Keratinocyte (primary cell): ENCODE measurements at places on chromosomes 11 and 22. TPM values are rescaled to one million over a fixed set of nuclear protein-coding genes. Genes with fewer than 3 reads are reported as not detected.

Gene FAM111B
- polyA plus RNA-seq: 0.54 to 5.3 TPM (median 4.9 TPM) in 3 replicates

Gene BRSK2
- polyA plus RNA-seq: 0.09 to 0.85 TPM (median 0.20 TPM) in 3 replicates

Gene FXYD2
- polyA plus RNA-seq: not detected in 3 replicates

Gene SLC25A45
- 0.20 to 0.46 TPM (median 0.25 TPM) in 3 replicates for polyA plus RNA-seq

Gene SEPTIN5
- polyA plus RNA-seq: 2.2 to 4.9 TPM (median 4.2 TPM) in 3 replicates

Gene OR8D1
- polyA plus RNA-seq: not detected in 3 replicates
